Urothelium cell line (cell line): ENCODE measurements at places on chromosomes 3 and 15.

DNA sequence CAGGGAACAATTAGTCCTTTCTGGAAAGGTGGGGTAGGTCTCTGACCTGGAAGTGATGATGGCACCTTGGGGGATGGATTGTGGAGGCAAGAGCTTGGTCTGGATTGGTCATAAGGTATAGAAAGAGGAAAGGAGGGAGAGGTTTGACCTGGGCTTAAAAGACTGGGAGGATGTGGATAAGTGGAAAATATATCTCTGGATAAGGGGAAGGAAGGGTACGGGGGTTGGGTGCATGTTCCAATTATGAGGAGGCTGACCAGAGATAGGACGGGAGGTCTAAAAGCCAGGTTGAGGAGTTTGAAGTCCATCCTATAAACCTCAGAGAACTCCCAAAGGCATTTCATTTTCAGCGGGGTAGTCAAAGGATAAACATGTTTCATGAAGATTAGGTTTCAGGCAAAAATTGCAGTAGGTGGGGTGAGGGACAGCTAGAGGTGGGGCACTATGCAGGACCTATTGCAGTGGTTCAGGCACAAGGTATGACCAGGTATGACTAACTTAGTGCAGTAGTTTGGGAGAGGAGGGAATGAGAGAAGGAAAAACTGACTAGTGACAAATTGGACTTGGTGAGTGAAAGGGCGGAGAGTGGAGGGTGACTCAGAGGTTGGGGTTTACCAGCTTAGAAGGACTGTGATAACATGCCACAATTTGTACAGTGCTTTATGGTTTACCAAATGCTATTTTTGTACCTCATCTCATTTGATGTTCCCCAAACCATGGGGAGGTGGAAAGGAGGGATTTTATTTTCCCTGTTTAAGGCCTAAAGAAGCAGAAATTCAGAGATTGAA is 10.7 kb downstream of the PDE8A start:
- peak; percentile 69 for DNase-seq

DNA sequence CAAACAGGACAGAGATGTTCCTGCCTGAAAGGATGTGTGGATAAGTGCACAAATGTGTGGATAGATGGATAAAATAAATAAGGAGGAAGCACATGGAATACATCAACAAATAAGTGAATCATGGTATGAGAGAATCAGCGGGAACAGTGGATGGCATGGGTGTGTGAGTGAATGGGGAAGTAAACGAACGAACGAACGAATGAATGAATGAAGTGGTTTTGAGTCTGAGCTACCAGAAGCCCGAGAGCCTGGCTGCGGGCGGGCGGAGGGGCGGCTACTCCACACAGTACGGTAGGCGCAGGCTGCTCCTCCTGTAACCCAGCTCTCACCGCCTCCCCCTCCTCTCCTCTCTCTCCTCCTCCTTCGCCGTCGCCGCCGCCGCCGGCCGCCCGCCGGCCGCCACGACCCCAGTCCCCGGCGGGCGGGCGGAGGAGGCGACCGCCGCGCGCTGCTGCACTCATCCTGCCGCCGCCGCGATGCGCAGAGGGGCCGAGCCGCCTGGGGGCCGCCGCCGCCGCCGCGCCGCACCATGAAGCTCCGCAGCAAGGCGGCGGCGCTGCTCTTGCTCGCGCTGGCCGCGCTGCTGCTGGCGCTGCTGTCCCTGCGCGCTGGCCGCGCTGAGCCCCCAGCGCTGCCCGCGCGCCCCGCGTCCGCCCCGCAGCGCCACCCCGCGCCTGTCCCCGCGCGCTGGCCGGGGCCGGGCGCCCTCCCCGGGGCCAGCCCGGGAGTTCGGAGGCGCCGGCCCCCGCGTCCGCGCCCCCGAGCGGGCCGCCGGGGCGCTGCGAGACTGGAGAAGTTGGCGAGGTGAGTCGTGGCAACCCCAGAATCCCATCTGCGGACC is at the start of gene GXYLT2:
Gene GXYLT2, plus strand, starts transcription at position 342 of the 841 bp plus-strand sequence. Its CDS starts 188 bp downstream, at position 530.
- DNase-seq: peak; percentile 82

DNA sequence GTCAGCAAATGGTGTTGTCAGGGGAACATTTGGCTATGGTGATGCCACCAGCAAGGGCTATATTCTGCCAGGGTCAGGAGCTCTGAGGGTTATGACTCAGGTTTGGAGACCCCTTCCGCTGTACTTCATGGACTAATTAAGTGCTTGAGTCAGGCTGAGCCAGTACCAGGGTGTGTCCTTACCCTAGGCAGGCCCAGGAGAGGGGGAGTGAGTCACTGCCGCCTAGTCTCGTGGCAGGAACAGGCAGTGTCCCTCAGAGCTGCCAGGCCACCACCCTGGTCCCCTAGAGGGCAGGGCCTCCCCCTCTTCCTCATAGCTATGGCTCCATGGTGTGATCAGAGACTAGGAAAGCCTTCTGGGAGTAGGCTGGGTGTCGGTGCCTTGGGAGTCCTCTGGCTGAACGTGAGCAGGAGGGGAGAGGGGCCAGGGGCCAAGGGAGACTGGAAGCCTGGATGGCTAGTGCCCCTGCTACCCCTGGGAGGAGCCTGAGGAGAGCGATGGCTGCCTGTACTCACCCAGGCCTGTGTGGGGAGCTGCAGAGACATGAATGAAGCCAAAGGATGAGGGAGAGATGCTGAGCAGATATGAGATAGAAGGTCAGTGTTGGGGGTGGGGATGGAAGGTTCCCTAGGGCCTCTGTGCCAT is 10.6 kb downstream of the MAPKAPK3 start:
- DNase-seq: peak; percentile 81

DNA sequence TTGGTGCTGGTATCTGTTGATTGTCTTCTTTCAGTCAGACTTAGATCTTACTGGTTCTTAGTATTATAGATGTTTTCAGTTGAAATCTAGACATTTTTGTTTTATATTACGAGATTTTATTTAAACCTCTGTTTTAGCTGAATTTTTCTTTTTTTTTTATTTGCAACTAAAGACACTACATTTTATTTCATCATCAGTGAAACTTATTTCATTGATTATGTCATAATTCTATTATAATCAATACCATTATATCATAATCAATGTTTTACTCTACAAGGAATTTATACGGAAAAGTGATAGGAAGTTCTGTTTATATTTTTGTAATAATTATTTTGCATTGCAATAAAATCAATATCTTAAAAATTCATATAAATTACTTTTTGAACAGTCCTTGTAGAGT is 477.4 kb upstream of the MDFIC2 start:
- no peak for DNase-seq

GRCh38 chr15:29403772-29404171 is 134.2 kb upstream of the NSMCE3 start:
- DNase-seq: no peak

DNA sequence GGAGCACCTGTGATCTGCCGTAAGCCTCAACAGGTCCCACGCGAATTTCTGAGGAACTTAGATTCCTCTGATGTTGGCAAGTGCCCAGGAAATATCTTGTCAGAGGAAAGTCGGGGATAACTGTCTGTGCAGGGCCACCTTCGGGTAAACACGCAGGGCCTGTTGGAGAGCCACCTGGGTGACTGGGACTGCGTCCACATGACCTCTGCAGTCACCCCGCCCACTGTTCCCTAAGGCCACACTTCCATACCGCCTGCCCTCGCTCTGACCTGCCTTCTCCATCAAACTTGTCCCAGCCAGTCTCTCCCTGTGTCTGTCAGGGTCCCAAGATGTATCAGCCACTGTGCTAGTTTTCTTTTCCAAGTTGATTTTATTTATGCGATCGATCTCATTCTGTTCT is 28.7 kb downstream of the BFSP2 start:
- no peak for DNase-seq

GRCh38 chr15:69319384-69320375 is 21.0 kb downstream of the PAQR5 start:
- DNase-seq: no peak

DNA sequence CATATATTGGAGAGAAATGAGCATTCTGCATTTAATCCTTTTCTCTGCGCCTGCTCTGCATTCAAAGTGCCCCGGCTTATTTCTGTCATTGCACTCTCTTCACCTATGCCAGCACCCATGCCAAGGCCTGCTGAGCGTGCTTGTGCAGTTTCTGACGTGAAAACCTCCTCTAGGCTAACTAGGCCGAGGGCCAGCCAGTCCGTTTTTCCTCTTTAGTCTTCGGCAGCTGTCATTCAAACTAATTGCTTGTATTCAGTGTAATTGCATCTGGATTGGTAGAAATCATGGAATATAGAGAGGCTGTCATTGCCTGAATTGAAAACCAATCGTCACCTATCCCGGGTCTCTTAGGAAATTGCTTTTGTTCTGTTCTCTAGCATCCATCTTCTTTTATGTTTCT is 94.0 kb downstream of the ARPP21 start:
- no peak for DNase-seq

DNA sequence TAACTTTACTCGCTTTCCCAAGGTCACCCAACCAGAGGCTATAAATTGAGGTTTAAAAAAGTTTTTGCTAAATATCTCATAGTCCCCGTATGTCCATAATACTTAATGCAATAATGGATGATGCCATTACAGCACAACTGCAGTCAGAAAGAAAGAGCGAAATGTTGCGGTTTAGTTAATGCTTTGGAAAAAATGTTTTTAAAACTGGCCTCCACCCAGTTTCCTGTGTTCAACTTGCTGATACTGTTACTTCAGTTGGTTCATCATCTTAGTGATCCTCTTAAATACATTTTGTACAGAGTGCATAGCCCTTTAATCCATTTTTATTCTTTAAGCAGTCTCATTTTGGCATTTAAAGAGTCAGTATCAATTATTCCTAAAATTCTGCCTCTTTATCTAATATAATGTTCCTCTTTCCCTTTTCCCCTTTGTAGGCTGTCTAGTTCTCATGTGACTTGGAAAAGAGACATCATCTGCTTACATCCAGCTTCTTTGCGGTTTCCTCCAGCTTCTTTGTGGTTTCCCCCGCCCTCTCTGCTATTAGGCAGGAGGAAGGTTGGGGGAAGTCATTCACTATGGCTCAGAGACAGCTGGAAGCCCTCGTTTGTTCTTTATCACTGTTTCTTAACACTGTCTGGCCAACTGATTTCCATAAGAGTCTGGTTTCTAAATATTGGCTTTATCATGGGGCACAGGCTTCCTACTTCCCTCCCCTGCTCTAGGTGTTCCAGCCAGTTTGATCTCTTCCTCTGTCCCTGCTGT is 154.3 kb downstream of the GOLIM4 start:
- DNase-seq: peak; percentile 66

DNA sequence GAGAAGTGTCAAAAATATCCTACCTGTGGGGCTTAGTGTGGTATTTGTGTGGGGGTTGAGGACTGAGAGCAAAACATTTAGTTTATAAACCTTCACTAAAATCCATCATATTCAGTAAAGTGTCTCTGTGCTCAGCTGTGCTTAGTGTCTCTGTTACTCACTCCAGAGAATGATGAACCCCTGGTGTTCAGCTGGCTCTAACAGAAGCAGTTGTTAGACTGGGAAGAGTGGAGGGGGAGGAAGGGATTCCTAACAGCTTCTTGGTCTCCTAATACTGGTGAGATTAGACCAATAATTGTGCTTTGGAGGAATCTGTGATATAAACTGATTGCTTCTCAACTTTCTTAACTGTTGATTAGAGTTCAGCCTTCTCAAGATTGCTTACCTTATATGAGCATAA is 1123.5 kb downstream of the ROBO2 start:
- no peak for DNase-seq

DNA sequence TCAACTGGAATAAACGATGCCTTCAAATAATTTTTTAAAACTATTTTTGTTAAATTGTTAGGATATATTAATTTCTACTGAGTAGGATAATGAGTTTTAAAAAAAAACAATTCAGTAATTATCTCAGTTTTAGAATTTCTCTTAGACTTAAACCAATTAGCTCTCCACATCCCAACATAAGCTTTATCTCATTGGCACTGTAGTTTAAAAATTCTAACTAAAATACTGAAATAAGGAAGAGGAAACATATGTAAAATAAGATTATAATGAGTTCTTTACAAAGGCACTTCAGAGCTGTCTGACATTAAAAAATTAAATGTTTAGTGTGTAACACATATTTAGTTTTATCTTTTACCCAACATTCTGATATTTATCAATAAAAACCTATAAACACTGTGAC is 558.3 kb downstream of the NAALADL2 start:
- DNase-seq: no peak

- no peak for DNase-seq
Observed at GRCh38 chr15:45586601-45587094, 531 bp upstream of the BLOC1S6 start.

- DNase-seq: no peak
Observed at GRCh38 chr15:42582569-42583375, 7.4 kb downstream of the STARD9 start.

DNA sequence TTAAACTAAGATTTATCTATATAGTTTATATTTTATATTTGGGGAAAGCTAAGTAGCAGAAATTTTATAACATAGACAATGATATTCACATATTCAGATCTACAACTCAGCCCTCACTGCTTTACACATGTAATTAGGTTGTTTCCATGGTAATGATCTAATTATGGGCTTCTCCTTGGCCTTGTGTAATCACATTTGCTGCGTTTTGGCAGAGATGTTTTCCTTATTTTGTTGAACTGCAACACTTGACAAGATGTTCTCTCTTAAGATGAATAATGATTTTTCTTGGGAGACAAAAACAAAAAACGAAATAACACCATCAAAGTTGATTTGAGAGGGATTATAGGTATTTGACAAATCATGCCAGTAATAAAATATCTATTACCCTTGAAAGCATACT is 635.6 kb upstream of the TBL1XR1 start:
- DNase-seq: no peak

DNA sequence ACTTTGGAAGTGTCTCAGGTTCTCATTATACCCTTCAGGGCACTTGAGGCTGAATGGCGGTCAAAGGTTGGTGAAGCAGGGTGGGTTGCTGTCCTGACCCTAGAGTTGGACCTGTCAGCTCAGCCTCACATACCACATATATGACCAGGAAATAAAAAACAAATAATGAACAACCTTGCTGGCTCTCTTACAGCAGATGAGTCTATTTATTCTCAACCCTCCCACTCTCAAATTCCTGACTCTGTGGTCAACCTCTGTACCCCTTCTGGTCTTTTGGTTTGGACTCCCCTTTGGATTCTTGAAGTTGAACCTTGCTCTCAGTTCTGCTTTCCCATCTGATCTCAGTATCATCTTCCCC is 16.9 kb downstream of the PPP2R3A start:
- no peak for DNase-seq
